ENCODE measurements at places on chromosomes 7 and 10.

DNA sequence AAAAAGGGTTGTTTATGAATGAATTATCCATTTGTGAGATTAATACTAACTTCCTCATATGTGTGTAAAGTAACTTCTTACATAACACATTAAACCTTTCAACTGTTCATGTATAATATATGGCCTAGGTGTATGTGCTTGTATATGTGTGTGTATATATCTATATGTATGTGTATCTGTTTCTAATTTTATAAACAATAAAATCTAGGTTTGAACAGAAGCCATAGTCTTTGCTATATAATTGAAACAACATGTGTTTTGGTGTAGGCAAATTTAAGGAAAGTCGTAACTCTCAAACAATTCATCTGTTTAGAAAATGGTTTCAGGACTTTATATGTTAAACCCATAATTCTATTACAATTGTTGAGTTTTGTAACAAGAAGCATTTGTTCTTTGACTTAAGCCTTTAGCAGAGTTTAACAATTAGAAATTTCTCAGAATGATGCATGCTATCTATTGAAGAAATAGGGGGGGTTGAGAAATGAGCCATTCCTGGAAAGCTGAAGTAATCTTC, 103.3 kb downstream of the BBS9 start:
- DNase-seq = no peak

DNA sequence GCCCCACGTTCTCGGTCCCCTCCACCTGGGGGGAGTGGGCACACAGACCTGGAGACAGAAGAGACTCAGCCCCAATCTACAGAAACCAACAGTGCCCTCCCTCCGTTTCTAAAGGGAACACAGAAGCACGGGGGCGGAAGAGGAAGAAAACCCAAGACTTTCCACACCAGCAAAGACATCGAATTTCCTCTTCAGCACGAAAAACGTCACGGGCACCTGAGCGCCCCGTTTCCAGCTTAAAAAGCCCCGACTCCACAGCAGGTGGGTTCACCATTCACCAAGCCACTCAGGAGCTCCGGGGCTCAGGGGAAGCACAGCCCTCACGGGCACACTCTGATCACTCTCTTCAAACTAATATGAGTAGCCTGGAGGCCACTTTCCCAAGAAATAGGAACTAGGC, 19.6 kb downstream of the NUDT1 start:
- no peak for DNase-seq

- peak; percentile 94 for DNase-seq
These were observed 122.7 kb downstream of the CUL2 start for GRCh38 chr10:34967335-34967880.

DNA sequence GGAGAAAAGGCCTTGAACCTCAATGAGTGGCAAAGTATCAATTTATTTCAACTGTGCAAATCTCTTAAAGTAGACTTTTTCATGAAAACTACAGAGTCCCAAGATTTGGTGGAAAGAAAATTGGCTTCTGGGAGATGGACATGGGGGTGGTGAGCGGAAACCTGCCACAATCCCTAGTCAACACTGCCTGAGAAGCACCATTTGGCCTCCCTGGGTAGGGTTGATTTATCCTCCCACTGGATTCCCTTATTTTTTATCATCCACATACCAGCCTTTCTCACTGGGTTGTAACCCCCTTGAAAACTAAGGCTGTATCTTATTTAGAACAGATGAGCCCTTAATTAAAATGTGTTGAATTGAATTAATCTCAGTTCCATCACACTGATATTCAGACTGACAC, 101.7 kb upstream of the PTN start:
- DNase-seq = no peak

GRCh38 chr7:155540553-155540952, 5.8 kb downstream of the CNPY1 start:
- DNase-seq = no peak

GRCh38 chr10:91521439-91521838, 111.3 kb downstream of the HECTD2 start:
- DNase-seq = no peak
